Panc1 (cell line): ENCODE measurements at places on chromosomes 5 and 9.

DNA sequence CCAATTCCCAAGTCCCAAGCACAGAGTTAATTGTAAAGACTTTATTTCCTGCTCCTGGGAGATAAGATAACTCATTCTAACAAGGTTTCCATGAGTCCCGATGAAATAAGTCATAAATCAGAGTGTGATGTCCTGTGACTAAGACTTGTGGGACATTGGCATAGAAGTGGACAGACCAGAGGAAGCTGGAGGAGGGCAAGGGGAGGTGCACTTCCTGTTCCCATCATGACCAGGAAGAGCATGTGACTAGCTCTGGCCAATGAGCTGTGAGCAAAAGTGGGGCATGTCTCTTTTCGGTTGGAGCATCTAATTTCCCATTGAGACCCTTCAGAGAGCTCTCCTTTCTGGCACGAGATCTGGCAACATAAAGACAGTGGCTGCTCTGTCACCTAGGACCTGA is 100.4 kb downstream of the ZNF354C start:
- DNase-seq, result no peak

GRCh38 chr5:43010935-43011315 is 29.2 kb downstream of the ANXA2R start:
- DNase-seq, result no peak

GRCh38 chr9:6960777-6961176 is 203.0 kb downstream of the KDM4C start:
- no peak for DNase-seq

- no peak for DNase-seq
Measured at GRCh38 chr5:51371052-51371451, 12.2 kb upstream of the ISL1 start.

- no peak for DNase-seq
Measured at GRCh38 chr5:9431151-9431495, 114.8 kb downstream of the SEMA5A start.

GRCh38 chr5:132446621-132447020 is 44.0 kb downstream of the IRF1 start:
- DNase-seq, result no peak

DNA sequence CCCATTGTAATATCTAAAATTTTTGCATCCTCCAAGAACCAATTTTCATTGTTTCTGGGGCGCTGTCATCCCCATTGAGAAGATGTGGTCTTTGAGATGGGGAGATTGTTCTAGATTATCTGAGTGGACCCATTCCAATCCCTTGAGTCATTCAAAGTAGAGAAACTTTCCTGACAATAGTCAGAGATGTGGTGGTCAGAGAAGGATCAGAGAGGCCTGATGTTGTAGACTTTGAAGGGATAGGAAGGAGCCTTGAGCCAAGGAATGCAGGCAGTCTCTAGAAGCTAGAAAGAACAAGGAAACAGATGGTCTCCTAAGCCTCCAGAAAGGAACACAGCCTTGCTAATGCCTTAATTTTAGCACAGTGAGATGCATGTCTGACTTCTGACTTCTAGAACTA is 80.4 kb downstream of the TEK start:
- DNase-seq, result no peak

- no peak for DNase-seq
Measured at GRCh38 chr9:76223749-76224340, 170.4 kb downstream of the RFK start.

GRCh38 chr9:25260046-25260445 is 418.2 kb downstream of the TUSC1 start:
- no peak for DNase-seq

GRCh38 chr5:43171926-43172325 is 20.1 kb upstream of the NIM1K start:
- no peak for DNase-seq

- DNase-seq, result no peak
Measured at GRCh38 chr5:125492977-125493376, 746.5 kb upstream of the ZNF608 start.

DNA sequence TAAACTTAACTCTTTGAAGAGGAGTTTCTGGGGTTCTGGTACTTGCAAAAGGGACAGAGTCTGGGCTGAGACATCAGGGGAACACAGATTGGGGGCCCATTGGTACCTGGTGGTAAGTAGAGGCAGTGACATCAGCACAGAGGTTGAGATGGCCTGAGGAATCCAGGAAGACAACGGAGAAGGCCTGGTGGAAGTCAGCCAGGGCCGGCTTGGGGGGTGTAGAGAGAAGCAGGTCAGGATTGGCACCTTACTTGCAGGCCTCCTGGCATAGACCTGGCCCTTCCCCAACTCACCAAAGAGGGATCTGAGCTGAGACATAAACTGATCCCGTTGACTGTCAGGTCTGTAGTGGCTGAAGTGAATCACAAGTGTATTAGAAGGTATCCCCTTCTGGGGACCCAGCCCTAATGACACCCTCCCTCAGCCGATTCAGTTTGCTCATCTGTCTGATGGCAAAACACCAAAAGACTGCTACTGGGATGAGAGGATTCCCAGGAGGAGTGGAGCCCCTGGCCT is 5.5 kb downstream of the NOL6 start:
- DNase-seq, result no peak

DNA sequence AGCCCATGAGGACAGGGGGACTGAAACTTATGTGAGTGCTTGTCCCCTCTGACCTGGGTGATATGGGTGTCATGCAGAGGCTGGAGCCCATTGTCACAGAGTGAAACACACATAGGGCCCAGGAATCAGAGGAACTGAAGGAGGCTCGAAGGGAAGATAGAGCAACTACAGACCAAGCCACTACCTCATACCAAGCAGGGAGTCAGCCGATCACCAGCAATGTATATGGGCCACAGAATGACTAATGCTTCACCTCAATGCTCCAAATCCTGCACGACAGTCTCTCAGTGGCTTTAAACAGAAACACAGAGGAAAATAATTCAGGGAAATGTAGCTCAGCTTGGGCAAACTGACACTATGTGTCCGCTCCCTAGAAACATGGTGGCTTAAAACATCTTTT is 8.9 kb upstream of the FBXW11 start:
- no peak for DNase-seq

GRCh38 chr9:137760426-137760825 is 117.2 kb upstream of the CACNA1B start:
- no peak for DNase-seq

DNA sequence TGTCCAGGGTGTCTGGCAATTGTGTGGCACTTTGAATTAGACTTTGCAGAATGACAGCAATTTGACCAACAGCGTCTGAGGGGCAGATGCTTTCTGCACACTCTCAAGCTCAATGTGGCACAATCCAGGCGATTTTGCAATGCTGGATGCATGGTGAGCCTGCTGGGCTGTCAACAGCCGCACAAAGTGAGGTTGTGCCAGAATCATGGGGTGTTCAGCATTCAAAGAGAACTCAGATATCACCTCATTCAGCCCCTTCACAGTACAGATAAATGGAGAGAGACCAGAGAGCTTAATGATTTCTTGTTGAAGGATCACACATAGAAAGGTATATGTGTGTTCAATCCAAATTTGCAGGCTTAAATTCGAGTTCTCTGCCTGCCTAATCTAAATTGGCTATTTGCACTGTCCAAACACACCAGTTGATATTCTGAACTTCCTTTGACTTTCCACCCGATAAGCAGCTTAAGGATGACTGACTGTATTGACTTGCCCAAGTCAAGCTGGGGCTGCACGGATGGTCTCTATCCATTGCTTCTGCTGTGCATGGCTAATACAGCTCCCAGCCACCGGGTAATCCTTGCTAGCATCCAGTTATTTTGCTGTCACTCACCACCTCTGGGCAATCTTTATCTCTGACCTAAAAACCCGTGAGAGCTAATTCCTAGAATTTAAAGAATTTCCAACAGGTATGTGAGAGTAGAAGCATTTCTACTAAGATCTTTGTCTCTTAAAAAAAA is 157.9 kb upstream of the TAS2R1 start:
- DNase-seq, result no peak

- DNase-seq, result no peak
Measured at GRCh38 chr5:58885260-58885659, 302.4 kb downstream of the RAB3C start.

DNA sequence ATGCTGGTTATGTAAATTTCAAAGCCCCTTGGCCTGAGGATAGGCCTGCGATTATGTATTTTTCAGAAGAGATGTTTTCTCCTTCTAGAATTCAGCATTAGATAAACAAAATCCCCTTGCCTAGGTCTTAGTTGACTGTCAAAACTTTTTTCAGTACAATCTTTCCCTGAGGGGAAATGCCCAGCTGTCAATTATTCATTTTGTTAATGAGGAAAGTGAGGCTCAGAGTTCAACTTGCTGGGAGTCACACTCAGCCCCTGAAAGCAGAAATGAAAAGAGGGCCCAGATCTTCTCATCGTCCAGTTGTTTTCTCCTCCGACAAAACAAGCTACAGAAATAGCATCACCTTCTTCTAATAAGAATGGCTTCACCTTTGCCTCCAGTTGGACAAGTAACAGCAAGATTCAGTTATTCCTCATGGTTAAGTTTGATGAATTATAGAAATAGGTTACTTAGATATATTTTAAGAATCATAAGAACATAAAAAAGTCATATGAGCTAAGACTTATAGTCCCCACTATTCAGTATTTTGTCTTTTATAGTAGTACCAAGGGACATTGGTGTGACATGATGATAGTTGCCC is 627.1 kb upstream of the WWC1 start:
- no peak for DNase-seq

GRCh38 chr9:134366223-134367031 is 40.2 kb downstream of the RXRA start:
- DNase-seq, result no peak

- DNase-seq, result no peak
Measured at GRCh38 chr5:33675958-33676464, 215.8 kb downstream of the ADAMTS12 start.

- DNase-seq, result no peak
Measured at GRCh38 chr9:114351932-114352331, 22.3 kb downstream of the ORM2 start.

- DNase-seq, result no peak
Measured at GRCh38 chr9:754150-754931, 87.2 kb upstream of the DMRT1 start.

GRCh38 chr5:59164041-59164830 is 581.4 kb downstream of the RAB3C start:
- DNase-seq, result no peak

GRCh38 chr5:56075361-56075760 is 80.6 kb upstream of the IL6ST start:
- DNase-seq, result no peak

DNA sequence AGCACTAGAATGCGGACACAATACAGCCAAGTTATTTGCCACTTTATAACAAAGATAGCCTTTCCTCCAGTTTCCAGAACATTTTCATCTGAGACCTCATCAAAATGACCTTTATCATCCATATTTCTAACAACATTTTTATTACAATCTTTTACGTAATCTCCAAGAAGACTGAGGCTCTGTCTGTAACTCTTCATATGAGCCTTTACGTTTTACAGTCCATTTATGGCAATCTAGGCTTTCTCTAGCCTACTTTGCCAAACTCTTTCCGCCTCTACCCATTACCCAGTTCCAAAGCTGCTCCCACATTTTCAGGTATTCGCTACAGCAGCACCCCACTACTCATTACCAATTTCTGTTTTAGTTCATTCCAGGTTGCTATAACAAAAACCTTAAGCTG is 8.2 kb upstream of the SEMA5A start:
- no peak for DNase-seq

- no peak for DNase-seq
Measured at GRCh38 chr9:22337261-22337660, 109.4 kb upstream of the DMRTA1 start.

DNA sequence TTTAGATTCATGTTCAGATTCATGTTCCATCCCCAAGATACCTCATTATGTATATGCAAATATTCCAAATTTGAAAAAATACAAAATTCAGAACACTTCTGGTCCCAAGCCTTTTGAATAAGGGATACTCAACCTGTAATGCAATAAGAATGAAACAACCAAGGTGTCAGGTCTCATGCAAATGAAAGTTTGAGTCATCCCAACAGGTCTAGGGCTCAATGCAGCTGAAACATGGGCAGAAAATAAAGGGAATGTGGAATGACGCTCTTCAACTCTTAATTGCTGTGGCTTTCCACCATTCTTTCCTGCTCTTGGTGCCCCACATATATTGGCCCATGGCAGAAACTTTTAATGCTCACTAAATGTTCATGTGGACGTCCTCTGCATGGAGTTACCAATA is 107.3 kb upstream of the DAPK1 start:
- no peak for DNase-seq
